ENCODE measurements at places on chromosomes 4 and X. TPM values are rescaled to one million over a fixed set of nuclear protein-coding genes. Genes with fewer than 3 reads are reported as not detected.

Gene RASGEF1B
- under 0.01 TPM for total RNA-seq

Gene WDR1
- total RNA-seq, result 264 TPM

Gene ASMT
- total RNA-seq, result not detected

Gene PARM1
- total RNA-seq, result not detected

Gene IDUA
- total RNA-seq, result 9.5 TPM

Gene AP1AR
- total RNA-seq, result 37.7 TPM

Gene WNK3
- total RNA-seq, result 0.22 TPM

Gene KLHL13
- 1.7 TPM for total RNA-seq

Gene RAI2
- 3.4 TPM for total RNA-seq

Gene ARR3
- not detected for total RNA-seq

Gene MTMR8
- total RNA-seq, result 0.20 TPM

Gene TRIML2
- total RNA-seq, result not detected

Gene MBTPS2
- 3.5 TPM for total RNA-seq

Gene NAP1L2
- total RNA-seq, result 2.0 TPM

Gene KANTR
- total RNA-seq, result 3.7 TPM

Gene ADH7
- not detected for total RNA-seq

Gene MAGEC2
- not detected for total RNA-seq

Gene KCND1
- total RNA-seq, result 0.22 TPM

Gene IQCM
- not detected for total RNA-seq

Gene GPRASP1
- total RNA-seq, result 1.4 TPM

Gene STK32B
- total RNA-seq, result 13.1 TPM

Gene RAB41
- not detected for total RNA-seq

Gene PNMA5
- total RNA-seq, result not detected

Gene MTTP
- not detected for total RNA-seq

Gene AADAT
- 0.79 TPM for total RNA-seq

Gene IL21
- total RNA-seq, result not detected

Gene PRKG2
- not detected for total RNA-seq

Gene NEUROG2
- total RNA-seq, result not detected

Gene CNKSR2
- not detected for total RNA-seq

Gene GYG2
- 0.40 TPM for total RNA-seq

Gene H2BW2
- not detected for total RNA-seq

Gene MID2
- 38.6 TPM for total RNA-seq

Gene UGDH
- total RNA-seq, result 28.2 TPM

Measured in lung microvascular endothelial cell (primary cell).